ENCODE measurements at places on chromosomes 5 and 9.

DNA sequence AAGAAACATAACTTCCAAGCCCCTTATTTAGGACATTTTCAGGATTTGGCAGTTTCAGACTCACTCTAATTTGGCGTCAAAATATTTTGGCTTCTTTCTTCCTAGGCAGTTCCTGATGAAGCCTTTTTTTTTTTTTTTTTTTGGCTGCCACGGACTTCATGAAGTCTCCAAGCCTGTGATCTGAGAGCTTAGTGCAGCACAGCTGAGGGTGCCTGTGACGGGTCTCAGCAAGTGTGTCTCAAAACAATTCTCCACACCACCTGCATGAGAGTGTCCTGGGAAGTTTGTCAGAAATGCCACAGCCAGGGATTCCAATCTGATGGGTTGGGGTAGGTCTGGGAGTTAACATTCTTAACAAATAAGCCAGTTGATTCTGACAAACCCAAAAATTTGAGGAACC is 6.0 kb upstream of the ESM1 start:
- H3K4me1 ChIP-seq = no peaks in the 10 kb centered on the region
- no peak overlapping the region for H3K4me3 ChIP-seq
- H3K27ac ChIP-seq = no peak overlapping the region
- peaks cover 7% of the 10 kb centered on the region for H3K27me3 ChIP-seq

- no peaks in the 10 kb centered on the region for H3K4me1 ChIP-seq
- H3K27me3 ChIP-seq = peaks cover 3% of the 10 kb centered on the region
Observed at GRCh38 chr9:75866273-75866871, 24.1 kb upstream of the PCSK5 start.

DNA sequence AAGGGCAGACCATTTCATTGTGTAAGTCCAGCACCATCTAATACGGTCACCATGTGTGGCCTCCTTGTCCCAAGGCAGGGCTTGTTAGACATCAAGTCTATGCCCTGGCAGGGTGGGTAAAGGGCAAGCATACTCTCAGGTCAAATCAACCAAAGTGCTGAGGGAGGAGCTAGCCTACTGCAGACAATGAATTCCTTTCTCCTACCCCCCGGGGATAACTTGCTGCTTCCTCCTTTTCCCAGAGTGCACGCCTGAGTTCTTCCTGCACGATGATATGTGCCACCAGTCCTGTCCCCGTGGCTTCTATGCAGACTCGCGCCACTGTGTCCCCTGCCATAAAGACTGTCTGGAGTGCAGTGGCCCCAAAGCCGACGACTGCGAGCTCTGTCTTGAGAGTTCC is 71.4 kb downstream of the RFK start:
- no peaks in the 10 kb centered on the region for H3K36me3 ChIP-seq
- no peak overlapping the region for H3K4me3 ChIP-seq
- peaks cover 2% of the 10 kb centered on the region for H3K27me3 ChIP-seq
- no peaks in the 10 kb centered on the region for H3K4me1 ChIP-seq

DNA sequence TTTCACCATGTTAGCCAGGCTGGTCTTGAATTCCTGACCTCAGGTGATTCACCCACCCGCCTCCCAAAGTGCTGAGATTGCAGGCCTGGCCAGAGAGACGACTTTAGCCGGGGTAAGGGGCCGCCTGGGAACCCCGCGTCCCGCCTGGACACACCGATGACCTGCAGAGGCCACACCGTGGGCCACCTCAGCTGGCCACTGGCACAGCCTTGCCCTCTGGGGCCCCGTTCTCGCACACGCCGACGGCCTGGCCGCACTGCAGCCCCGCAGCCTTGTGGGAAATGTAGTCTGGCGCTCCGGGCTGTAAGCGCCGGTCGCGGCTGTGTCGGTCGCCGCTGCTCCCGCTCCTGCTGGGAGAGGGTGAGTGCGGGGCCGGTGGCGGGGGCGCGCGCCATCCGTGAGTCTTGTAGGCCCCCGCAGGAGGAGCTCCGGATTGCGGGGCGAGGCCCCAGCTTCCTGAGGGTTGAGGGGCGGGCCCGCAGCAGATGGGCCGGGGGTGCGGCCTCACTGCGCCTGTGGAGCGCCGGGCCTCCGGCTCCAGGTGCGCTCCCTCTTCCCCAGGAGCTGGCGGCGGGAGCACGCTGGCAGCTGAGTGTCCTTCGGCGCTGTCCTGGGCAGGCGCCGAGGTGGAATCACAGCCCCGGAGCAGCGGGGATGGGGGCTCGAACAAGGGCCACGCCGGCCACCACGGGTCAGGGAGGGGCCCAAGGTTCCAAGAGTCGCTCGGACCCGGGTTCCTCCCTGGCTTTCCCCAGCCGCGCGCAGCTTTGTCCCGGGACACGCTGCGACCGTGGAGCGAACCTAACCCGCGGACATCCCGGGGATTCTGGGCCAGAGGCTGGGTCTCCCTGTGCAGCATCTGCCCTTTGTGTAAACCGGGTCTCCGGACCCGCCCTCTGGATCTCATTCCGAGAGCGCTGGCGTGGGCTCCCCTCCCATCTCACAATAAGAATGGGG is at the start of gene ZFP2:
Gene ZFP2 (plus strand): TSS at position 299 of the 957 bp plus-strand sequence. CDS start 35,401 bp downstream, outside the sequence.
- peaks cover 9% of the 10 kb centered on the region for H3K36me3 ChIP-seq
- H3K4me3 ChIP-seq = peak within 1 kb of the TSS; percentile 90
- DNase-seq = peak; percentile 22
- peaks cover 1% of the 10 kb centered on the region for H3K27me3 ChIP-seq
- H3K27ac ChIP-seq = no peak within 1 kb of the TSS

GRCh38 chr9:68685770-68686169 is 19.3 kb upstream of the PIP5K1B start:
- no peaks in the 10 kb centered on the region for H3K27me3 ChIP-seq
- no peak overlapping the region for H3K4me3 ChIP-seq
- DNase-seq = peak; percentile 52
- no peaks in the 10 kb centered on the region for H3K36me3 ChIP-seq
- no peak overlapping the region for H3K27ac ChIP-seq

- peaks cover 2% of the 10 kb centered on the region for H3K36me3 ChIP-seq
- H3K27me3 ChIP-seq = peaks cover 12% of the 10 kb centered on the region
- no peaks in the 10 kb centered on the region for H3K4me1 ChIP-seq
- H3K27ac ChIP-seq = no peak overlapping the region
- no peak for DNase-seq
Observed at GRCh38 chr5:42858031-42858643, 46.4 kb upstream of the SELENOP start.

- no peak for DNase-seq
- peaks cover 39% of the 10 kb centered on the region for H3K27me3 ChIP-seq
- no peak overlapping the region for H3K27ac ChIP-seq
- no peak overlapping the region for H3K4me3 ChIP-seq
- peaks cover 2% of the 10 kb centered on the region for H3K36me3 ChIP-seq
Observed at GRCh38 chr9:34558919-34559623, 30.5 kb downstream of the CNTFR start.
